ENCODE measurements at places on chromosomes 1 and 21.

DNA sequence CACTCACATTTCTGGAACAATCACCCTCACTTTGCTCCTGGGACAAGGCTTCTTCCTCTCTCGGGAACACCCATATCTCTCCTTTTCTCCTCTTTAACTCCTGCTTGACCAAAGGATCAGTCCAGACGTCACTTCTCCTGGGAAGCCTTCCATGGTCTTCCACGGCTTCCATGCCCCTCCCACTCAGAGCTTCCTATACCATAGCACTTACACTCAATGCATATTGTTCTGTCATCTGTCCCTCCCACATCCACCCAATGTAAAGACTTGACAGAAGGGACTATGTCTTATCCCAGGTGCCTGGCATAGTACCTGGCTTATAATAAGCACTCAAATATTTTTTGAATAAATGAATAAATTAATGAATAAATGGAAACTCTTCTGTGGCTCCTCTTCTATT is 28.2 kb downstream of the CD34 start:
- no peak for DNase-seq

DNA sequence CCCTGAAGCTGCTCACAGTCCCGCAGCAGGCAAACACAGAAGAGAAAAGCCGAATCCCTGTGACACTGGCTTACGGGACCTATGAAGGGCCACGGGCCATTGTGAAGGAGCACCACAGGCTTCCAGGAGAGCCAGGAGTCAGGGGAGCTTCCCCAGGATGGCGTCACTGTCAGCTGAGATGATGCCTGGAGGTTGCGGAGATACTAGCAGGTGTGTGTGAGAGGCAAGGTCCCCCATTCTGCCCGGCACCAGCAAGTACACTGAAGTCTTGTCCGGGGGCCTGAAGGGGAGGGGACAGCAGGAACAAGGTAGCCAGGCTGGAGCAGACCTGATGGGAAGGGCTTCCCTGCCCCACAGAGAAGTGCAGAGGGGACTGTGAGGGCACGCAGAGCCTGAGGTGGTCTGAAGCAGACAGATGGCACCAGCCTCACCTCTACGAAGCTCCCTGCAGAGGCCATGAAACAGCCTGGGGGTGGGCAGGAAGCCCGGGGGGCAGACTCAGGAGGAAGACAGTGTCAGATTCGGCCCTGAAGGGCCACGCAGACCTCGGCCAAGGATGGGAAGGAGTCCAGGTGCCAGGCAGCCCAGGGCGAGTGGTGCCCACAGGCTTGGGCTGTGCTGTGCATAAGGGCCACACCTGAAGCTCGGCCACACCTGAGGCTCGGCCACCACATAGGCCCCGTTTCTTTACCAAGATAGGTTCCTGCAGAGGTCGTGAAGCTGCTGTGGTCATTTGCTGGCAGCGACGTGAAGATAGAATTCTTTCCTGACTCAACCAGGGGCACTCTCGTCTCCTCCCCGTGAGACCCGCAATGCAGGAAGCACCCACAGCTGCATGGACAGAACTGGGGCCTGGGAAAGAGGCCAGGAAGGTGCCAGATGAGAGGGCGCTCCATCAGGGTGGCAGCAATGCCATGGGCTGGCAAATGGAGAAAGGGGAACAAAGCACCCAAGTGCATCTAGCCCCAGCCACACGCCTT is 10.1 kb downstream of the TCP10L start:
- DNase-seq: no peak

GRCh38 chr1:66022904-66023620 is 230.4 kb downstream of the PDE4B start:
- no peak for DNase-seq

DNA sequence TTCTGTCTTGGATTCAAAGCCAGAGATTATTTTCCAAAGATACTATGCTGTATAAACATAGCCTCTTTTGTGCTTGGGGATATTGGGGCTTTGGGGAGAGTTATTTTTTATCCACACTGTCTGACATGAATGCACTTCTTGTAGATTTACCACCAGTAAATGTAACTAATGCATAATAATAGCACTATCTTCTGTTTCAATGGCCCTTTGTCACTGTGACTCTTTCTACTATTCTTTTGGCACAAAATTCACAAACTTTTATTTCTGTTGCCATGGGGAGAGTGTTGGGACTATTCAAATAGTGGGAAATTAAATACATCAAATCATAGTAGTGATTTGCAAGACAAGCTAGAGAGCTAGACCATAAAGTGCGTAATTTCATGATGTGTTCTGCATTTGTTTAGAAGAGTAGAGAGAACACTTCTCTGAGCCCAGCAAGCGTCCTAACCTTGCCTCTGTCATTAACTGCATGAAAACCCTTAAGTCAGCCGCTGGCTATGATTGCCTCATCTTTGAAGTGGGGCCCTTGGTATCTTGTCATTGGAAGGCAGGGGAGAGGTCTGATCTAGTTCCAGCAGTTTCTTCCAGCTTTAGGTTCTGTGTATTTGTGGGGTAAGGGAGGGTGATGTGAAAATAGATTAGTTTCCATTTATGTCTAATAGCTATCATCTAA is 154.4 kb downstream of the HHAT start:
- no peak for DNase-seq

GRCh38 chr1:150176593-150176992 is 26.9 kb downstream of the PLEKHO1 start:
- no peak for DNase-seq

GRCh38 chr1:43992232-43992995 is 1.0 kb downstream of the CCDC24 start:
- DNase-seq: no peak

- DNase-seq: no peak
These were observed 192.8 kb upstream of the C8B start for GRCh38 chr1:57158604-57158998.

GRCh38 chr1:7119156-7119555 is 333.9 kb downstream of the CAMTA1 start:
- no peak for DNase-seq

DNA sequence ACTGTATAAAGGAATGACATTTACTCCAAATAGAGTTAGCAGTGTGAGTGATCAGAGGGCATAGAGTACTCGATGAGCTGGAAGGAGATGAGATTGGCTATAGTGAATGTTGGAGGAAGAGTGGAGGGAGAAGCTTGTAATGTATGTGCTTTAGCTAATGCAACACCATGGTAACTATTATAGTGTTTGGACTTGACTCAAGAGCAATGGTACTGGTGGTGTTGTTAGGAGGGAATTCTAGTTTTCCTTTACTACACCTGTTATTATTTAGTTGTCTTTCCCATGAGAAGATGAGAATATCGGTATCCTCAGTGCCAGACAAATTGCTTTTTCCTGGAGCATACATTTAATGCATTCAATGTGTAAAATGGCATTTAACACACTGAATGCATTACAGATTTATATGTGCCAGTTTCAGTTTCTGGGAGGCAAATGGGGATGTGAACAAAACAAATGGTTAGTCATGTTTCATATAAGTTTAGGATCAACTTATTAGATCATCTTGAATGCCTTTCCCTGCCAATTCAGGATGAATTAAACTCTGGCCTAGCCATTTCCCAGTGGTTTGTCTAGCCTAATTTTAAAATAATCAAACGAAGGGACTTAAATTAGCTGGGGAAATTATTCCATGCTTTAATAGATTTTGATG is 291.1 kb upstream of the ADAMTS5 start:
- no peak for DNase-seq

- no peak for DNase-seq
These were observed 54.1 kb upstream of the MUTYH start for GRCh38 chr1:45394342-45394741.

- no peak for DNase-seq
These were observed 21.8 kb downstream of the MIS18A start for GRCh38 chr21:32256873-32257620.

- DNase-seq: no peak
These were observed 600 bp downstream of the ASTN1 start for GRCh38 chr1:177163844-177164379.

DNA sequence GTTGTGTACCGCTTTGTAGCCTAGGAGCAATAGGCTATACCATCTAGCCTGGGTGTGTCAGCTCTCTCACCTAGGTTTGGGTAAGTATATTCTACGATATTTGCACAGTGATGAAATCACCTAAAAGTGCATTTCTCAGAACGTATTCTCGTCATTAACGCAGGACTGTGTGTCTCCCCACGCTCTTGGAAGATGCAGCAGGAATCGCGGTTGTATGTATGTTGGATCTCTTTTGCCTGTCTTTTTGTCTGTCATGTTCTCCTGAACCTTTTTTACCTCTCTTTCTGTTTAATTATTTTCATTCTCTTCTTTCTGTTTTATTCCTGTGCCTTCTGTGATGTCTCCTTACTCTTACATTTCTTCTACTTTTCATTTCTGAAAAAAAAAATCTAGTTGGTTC is 140.5 kb upstream of the COL6A1 start:
- DNase-seq: no peak

DNA sequence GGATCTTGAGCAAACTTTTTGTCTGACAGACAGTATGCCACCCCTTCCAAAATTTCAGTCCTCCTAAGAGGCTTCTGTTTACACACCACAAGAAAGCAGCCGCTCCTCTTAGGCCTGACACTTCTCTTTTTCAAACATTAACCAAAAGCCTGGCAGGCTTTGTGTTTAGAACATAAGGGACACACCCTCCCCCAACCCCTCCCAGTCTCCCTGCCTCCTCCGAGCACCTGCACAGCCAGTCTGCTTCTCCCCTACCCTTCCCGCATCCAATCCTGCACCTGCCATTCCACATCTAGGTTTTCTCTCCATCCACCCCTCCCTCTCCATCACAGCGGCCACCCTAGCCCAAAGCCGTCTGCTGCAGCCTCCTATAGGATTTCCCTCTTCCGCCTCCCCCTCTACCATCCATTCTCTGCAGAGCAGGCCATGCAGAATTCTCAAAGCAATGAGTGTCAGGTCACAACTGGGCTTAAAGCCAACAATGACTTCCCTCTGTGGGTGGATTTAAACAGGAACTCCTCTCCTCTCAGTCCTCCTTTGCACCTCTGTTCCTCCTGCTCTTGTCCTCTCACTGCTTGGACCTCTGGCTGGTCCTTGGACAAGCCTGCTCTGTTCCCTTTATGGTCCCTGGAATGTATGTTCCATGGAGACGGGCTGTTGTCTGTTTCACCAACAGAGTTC is 478.2 kb downstream of the NPHP4 start:
- no peak for DNase-seq

DNA sequence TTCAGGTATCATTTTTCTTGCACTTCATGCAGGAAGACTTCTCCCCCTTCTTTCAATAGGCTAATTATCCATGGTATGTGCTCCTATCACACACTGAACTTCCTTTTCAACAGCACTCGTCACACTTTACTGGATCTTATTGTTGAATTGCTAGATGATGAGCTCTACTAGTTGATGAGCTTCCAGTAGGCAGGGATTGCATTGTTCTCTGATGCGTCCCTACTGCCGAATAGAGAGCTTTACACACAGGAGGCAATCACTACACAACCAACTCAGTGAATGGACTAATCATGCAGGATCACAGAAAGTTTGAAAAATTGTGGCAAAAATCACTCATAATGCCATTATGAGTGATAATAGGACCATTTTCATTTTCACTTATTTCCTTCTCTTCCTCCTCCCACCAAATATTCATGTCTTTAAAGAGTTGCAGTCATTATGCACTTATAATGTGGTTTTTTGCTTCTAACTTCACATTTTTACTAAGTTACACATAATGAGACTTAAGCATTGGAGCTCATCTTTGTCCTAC is 128.1 kb upstream of the ZNF648 start:
- DNase-seq: no peak

GRCh38 chr1:65435987-65436386 is 15.5 kb downstream of the LEPR start:
- DNase-seq: no peak

GRCh38 chr21:33020558-33021100 is 5.1 kb upstream of the OLIG2 start:
- no peak for DNase-seq

- no peak for DNase-seq
These were observed 73.2 kb upstream of the NEK7 start for GRCh38 chr1:198083549-198083948.

- no peak for DNase-seq
These were observed 162.6 kb downstream of the TSEN15 start for GRCh38 chr1:184214128-184214527.

DNA sequence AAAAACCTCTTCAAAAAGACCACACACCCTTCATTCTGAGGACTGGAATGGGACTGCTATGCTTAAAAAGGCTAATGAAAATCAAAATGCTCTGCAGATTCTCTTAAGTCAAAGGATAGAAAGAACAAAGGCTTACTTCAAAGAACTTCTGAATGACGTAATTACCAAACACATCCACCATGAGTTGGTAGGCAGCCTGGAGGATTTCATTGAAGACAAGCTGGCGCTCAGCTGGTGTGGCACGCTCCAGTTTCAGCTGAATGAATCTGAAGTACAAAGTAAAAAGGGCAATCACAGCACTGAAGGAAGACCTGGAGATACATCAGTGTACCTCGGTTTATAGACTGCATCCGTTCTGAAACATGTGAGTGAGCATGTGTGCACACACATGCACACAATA is 43.5 kb upstream of the SDC3 start:
- DNase-seq: no peak

DNA sequence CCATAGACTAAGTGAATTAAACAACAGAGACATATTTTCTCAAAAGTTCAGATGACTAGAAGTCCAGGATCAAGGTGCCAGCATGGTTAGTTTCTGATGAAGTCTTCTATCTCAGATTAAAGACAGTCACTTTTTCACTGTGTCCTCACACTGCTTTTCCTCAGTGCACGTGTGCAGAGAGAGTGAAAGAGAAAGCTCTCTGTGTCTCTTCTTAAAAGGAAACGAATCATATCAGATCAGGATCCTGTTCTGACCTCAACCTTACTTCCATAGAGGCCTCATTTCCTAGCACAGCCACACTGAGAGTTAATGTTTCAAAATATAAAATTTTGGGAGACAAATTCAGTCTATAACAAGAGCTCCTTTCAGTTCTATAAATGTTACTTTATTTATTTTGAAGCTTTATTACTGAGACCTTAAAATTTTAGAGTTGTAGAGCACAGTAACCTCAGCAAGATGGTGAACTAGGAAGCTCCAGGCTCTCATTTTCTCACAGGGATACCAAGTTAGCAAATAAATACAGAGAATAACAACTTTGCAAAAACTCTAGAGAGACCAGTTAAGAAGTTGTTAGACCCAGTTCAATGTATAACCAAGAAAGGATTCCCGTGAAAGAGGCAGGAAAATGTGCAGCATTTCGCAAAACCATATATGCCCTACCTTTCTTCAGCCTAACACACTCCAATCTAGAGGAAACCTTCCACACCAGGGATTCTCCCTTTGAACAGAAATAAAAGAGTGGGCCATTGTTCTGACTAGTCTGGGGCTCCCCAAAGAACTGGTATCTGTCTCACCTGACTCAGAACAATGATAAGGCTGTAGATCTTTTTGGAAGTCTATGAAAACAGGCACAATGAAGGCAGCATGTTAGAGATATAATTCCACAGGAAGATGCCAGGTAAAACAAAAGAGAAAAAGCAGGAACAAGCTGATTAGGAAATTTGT is 372.2 kb downstream of the MRPL39 start:
- DNase-seq: no peak

DNA sequence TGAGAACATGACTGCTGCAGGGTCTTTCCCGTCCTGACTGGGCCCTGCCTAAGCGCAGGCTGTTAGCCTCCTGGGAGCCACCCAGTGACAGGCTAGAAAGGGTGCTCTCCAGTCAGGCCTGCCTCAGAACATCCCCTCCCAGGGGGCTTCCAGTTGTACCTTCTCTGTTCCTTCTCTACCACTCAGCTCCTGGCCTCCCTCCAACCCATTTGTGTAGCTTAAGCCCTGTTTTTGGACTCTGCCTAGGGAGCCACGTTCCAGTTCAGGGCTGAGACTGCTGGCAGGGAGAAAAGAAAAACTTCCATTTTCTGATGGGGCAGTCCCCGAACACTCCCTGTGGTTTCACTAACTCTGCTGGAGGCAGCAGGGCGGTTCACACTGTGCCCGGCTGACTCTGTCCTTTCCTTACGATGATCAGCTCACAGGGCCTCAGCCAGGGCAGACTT is 15.3 kb upstream of the POU3F1 start:
- DNase-seq: no peak
